Adrenal gland (tissue), 19 donors: ENCODE measurements at places on chromosomes 2 and 18. TPM values are rescaled to one million over a fixed set of nuclear protein-coding genes. Genes with fewer than 3 reads are reported as not detected.

GRCh38 chr2:16506366-16506765 lies 159.3 kb downstream of the CYRIA start:
- H3K4me3 ChIP-seq: no peak overlapping the region
- no peak overlapping the region for H3K27ac ChIP-seq
- H3K4me1 ChIP-seq: peaks cover 9% of the 10 kb centered on the region
- H3K36me3 ChIP-seq: no peaks in the 10 kb centered on the region
- peaks cover 26% of the 10 kb centered on the region for H3K27me3 ChIP-seq
- no peak for DNase-seq

- H3K36me3 ChIP-seq: no peaks in the 10 kb centered on the region
- no peak overlapping the region for H3K27ac ChIP-seq
- DNase-seq: no peak
- H3K4me3 ChIP-seq: no peak overlapping the region
- H3K27me3 ChIP-seq: no peaks in the 10 kb centered on the region
- no peaks in the 10 kb centered on the region for H3K4me1 ChIP-seq
These were observed 392.8 kb upstream of the MEIS1 start for GRCh38 chr2:66041902-66042657.

GRCh38 chr2:32264422-32265105 lies at the start of gene NLRC4:
TSS of gene NLRC4 (minus strand) at chr2:32264886. CDS start at chr2:32256775, 8,111 bp downstream.
- H3K27me3 ChIP-seq: peaks cover 4% of the 10 kb centered on the region
- no peak within 1 kb of the TSS for H3K4me3 ChIP-seq
- no peak within 1 kb of the TSS for H3K27ac ChIP-seq
- H3K36me3 ChIP-seq: no peaks in the 10 kb centered on the region
- no peaks in the 10 kb centered on the region for H3K4me1 ChIP-seq

DNA sequence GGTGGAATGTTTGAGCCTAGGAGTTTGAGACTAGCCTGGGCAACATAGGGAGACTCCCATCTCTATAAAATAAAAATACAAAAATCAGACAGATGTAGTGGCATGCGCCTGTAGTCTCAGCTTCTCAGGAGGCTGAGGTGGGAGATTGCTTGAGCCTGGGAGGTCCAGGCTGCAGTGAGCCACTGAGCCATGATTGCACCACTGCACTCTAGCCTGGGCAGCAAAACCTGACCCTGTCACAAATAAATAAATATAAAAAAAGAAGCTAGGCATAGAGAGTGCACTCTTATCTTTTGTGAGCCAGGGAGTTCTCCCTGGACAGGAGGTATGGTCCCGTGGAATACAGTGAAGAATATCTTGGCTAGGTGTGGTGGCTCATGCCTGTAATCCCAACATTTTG lies 11.0 kb upstream of the KYNU start:
- H3K4me1 ChIP-seq: no peaks in the 10 kb centered on the region
- H3K27me3 ChIP-seq: no peaks in the 10 kb centered on the region
- no peak overlapping the region for H3K27ac ChIP-seq
- no peak overlapping the region for H3K4me3 ChIP-seq
- H3K36me3 ChIP-seq: no peaks in the 10 kb centered on the region

GRCh38 chr2:104521247-104521646 lies 332.7 kb upstream of the POU3F3 start:
- H3K27me3 ChIP-seq: no peaks in the 10 kb centered on the region
- no peak overlapping the region for H3K27ac ChIP-seq
- no peaks in the 10 kb centered on the region for H3K4me1 ChIP-seq
- no peak for DNase-seq
- H3K4me3 ChIP-seq: no peak overlapping the region

GRCh38 chr2:76711490-76711889 lies 810.7 kb downstream of the LRRTM4 start:
- no peak for DNase-seq
- H3K4me1 ChIP-seq: no peaks in the 10 kb centered on the region
- no peak overlapping the region for H3K27ac ChIP-seq
- H3K27me3 ChIP-seq: no peaks in the 10 kb centered on the region
- no peaks in the 10 kb centered on the region for H3K36me3 ChIP-seq

- DNase-seq: no peak
- no peak overlapping the region for H3K27ac ChIP-seq
- no peaks in the 10 kb centered on the region for H3K4me1 ChIP-seq
These were observed 9.1 kb upstream of the DAW1 start for GRCh38 chr2:227862227-227862740.

The GPR45 gene
- not detected for polyA plus RNA-seq

GRCh38 chr2:3229221-3229620 lies 148.4 kb downstream of the EIPR1 start:
- H3K27ac ChIP-seq: no peak overlapping the region
- no peak overlapping the region for H3K4me3 ChIP-seq
- no peaks in the 10 kb centered on the region for H3K36me3 ChIP-seq
- H3K27me3 ChIP-seq: no peaks in the 10 kb centered on the region
- H3K4me1 ChIP-seq: no peaks in the 10 kb centered on the region
